Activated CD4-positive, alpha-beta T cell treated with anti-CD3 and anti-CD28 coated beads, Interleukin-2, amount 10 ng/mL, durations not matched to agents 24 days and 14 days (primary cell): ENCODE measurements at places on chromosomes 7 and 10. TPM values are rescaled to one million over a fixed set of nuclear protein-coding genes. Genes with fewer than 3 reads are reported as not detected.

DNA sequence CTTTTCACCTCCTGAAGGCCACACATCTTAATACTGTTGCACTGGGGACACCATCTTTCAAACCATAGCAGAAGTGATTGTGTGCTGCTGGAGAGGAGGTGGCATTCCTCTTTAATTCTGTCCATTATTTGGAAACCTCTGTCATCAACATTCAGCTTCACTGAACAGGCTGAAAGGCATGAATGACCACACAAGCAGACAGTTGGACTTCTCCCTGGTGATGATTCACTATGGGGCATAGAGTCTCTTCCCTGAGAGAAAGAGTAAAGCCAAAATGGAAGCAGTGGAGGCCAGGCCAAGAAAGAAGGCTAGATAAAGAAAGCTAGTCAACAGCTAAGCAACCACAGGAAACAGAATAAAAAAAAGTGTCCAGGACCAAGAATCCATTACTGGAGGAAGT, 113.1 kb upstream of the VSTM2A start:
- H3K27me3 ChIP-seq = no peaks in the 10 kb centered on the region
- H3K27ac ChIP-seq = no peak overlapping the region
- H3K36me3 ChIP-seq = no peaks in the 10 kb centered on the region
- no peaks in the 10 kb centered on the region for H3K4me1 ChIP-seq
- H3K4me3 ChIP-seq = no peak overlapping the region

DNA sequence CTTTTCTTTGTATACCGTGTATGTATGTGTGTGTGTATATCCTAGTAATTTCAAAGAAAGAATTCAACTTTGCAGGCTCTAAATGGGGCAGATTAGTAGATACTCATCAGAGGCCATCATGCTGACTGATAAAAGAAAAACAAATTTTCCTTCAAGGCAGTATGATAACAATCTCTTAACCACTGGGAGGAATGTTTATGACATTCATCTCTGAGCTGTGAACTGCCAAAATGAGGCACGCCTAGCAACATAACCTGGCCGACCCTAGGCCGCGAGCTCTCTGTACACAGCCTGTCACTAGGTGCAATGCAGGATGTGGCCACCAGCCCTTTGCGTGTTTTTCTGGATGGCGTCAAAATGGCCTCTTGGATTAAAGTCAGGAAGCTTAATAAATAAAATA, 343.7 kb upstream of the GALNT17 start:
- no peaks in the 10 kb centered on the region for H3K4me1 ChIP-seq
- H3K4me3 ChIP-seq = no peak overlapping the region
- no peaks in the 10 kb centered on the region for H3K27me3 ChIP-seq
- H3K27ac ChIP-seq = no peak overlapping the region

DNA sequence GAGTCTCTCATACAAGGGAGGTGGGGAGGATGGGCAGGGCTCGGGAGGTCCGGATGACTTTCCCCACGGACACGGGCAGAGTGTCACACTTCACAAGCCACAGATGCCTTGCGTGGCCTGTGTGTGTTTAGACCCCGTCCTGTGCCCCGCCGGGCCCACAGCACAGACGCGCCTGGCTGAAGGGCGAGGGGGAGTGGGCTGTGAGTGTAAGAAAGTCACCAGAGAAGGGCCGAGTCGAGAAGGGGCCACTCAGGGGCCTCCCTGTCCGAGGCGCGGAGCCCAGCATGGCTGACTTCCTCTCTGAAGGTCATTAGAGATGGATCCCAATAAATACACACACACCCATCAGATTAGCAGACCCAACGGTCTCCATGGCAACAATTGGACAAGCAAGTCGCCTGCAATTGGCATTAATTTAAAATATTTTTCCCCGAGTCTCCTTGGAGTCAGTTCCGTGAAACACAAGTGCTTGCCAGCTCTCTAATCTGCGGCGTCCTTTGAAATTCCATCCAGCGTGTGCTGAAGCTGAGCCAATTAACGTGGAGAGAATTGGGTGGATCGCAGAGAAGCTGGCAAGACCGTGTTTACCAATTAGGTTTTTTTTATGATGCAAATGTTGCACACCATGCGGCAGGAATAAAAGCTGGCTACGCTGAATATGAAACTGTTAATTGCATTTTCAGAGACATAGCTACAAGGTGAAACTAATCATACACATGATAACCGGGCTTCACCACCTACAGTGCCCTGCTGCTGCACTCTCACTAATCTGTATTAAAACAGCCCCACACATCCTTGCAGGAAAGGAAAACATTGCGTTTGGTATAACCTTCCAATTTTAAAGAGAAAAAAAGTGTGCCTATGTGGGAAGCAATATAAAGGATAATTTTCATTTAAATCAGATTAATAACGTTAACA, 571.2 kb downstream of the PTPRN2 start:
- H3K36me3 ChIP-seq = no peaks in the 10 kb centered on the region
- DNase-seq = no peak
- no peak overlapping the region for H3K27ac ChIP-seq
- no peaks in the 10 kb centered on the region for H3K4me1 ChIP-seq

- no peaks in the 10 kb centered on the region for H3K4me1 ChIP-seq
- H3K27me3 ChIP-seq = no peaks in the 10 kb centered on the region
- H3K27ac ChIP-seq = no peak overlapping the region
- no peak for DNase-seq
- no peaks in the 10 kb centered on the region for H3K36me3 ChIP-seq
These were observed 37.8 kb downstream of the GOLGA7B start for GRCh38 chr10:97887399-97887798.

C7orf33 gene
- not detected in 2 replicates for total RNA-seq

SPAM1 gene
- total RNA-seq = not detected in 2 replicates
